ENCODE measurements at places on chromosomes 12 and 14. TPM values are rescaled to one million over a fixed set of nuclear protein-coding genes. Genes with fewer than 3 reads are reported as not detected.

OR10G2 gene
- not detected for polyA plus RNA-seq

TMEM120B gene
- 10.3 TPM for polyA plus RNA-seq

SSPN gene
- polyA plus RNA-seq, result 16.9 TPM

TRIM9 gene
- 2.2 TPM for polyA plus RNA-seq

WIF1 gene
- 2.9 TPM for polyA plus RNA-seq
